Panc1 (cell line): ENCODE measurements at places on chromosomes 16 and 17. TPM values are rescaled to one million over a fixed set of nuclear protein-coding genes. Genes with fewer than 3 reads are reported as not detected.

The KREMEN2 gene
- 10.8 TPM for total RNA-seq

DNA sequence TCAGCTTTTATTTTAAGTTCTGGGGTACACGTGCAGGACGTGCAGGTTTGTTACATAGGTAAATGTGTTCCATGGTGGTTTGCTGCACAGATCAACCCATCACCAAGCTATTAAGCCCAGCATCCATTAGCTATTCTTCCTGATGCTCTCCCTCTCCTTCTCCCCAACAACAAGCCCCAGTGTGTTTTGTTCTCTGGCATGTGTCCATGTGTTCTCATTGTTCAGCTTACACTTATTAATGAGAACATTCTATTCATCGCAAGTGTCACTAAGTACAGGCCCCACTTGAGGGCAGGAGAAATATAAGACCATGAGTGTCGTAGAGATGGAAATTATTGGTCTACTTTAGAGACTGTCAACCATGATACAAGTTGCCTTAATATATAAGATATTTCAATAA lies 615.1 kb downstream of the CDH8 start:
- H3K4me3 ChIP-seq = no peak overlapping the region
- no peak for DNase-seq
- H3K4me1 ChIP-seq = no peaks in the 10 kb centered on the region
- no peak overlapping the region for H3K27ac ChIP-seq

- peaks cover 28% of the 10 kb centered on the region for H3K4me1 ChIP-seq
- DNase-seq = no peak
- no peaks in the 10 kb centered on the region for H3K36me3 ChIP-seq
- no peak overlapping the region for H3K4me3 ChIP-seq
Observed at GRCh38 chr17:44108440-44109311, 14.8 kb downstream of the HDAC5 start.

The GUCY2D gene
- not detected for total RNA-seq

GRCh38 chr17:75490173-75490743 lies 25.1 kb downstream of the CASKIN2 start:
- no peaks in the 10 kb centered on the region for H3K36me3 ChIP-seq
- no peak for DNase-seq
- no peaks in the 10 kb centered on the region for H3K4me1 ChIP-seq
- H3K27ac ChIP-seq = no peak overlapping the region
- H3K4me3 ChIP-seq = no peak overlapping the region

- peaks cover 17% of the 10 kb centered on the region for H3K27me3 ChIP-seq
- H3K36me3 ChIP-seq = no peaks in the 10 kb centered on the region
- H3K27ac ChIP-seq = no peak overlapping the region
- H3K4me1 ChIP-seq = no peaks in the 10 kb centered on the region
- no peak overlapping the region for H3K4me3 ChIP-seq
Observed at GRCh38 chr16:22721511-22722100, 92.4 kb upstream of the HS3ST2 start.

GRCh38 chr16:76213860-76214259 lies 63.3 kb upstream of the CNTNAP4 start:
- no peaks in the 10 kb centered on the region for H3K27me3 ChIP-seq
- no peaks in the 10 kb centered on the region for H3K36me3 ChIP-seq
- DNase-seq = no peak
- H3K4me3 ChIP-seq = no peak overlapping the region

The MMP25 gene
- total RNA-seq = 0.67 TPM

DNA sequence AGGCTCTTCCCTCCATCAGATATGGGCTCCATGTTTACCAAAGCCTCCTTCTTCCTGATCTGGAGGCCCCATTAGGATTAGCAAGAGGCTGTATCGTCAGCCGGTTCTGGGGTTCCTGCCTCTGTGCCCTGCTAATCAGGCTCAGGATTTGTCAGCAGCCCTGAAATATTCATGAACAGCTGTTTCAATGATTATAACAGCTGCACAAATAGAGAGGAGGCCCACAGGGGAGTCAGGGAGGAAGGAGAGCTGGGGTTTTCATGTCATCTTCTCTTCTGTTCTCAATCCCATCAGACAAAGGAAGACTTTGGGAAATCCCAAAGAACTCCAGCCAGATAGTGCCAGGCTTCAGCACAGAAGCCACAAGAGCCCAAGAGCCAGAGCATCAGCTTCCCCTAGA lies 72.3 kb upstream of the MMP2 start:
- DNase-seq = no peak
- H3K4me1 ChIP-seq = no peaks in the 10 kb centered on the region
- no peak overlapping the region for H3K4me3 ChIP-seq
- no peaks in the 10 kb centered on the region for H3K36me3 ChIP-seq

- no peak for DNase-seq
- H3K36me3 ChIP-seq = no peaks in the 10 kb centered on the region
- H3K27ac ChIP-seq = no peak overlapping the region; the same call in 1 of the 2 replicates
- no peaks in the 10 kb centered on the region for H3K27me3 ChIP-seq
Observed at GRCh38 chr16:12096828-12097522, 120.4 kb downstream of the SNX29 start.

GRCh38 chr16:85129876-85130704 lies 17.8 kb upstream of the CIBAR2 start:
- no peaks in the 10 kb centered on the region for H3K27me3 ChIP-seq
- H3K36me3 ChIP-seq = no peaks in the 10 kb centered on the region
- H3K27ac ChIP-seq = no peak overlapping the region
- no peak overlapping the region for H3K4me3 ChIP-seq
- no peak for DNase-seq
- peaks cover 15% of the 10 kb centered on the region for H3K4me1 ChIP-seq

DNA sequence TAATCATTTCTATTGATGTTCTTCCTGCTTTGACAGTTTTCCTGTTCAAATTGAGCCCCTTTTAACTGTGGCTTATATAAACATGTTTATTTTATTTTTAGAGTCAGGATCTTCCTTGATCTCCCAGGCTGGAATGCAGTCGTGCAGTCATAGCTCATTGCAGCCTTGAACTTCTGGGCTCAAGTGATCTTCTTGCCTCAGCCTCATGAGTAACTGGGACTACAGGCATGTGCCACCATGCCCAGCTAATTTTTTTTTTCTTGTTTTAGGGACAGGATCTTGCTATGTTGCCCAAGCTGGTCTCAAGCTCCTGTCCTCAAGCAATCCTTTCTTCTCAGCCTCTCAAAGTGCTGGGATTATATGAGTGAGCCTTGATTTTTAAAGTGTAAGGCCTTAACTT lies 14.7 kb downstream of the PHKB start:
- H3K4me1 ChIP-seq = no peaks in the 10 kb centered on the region
- H3K4me3 ChIP-seq = no peak overlapping the region
- DNase-seq = no peak
- no peaks in the 10 kb centered on the region for H3K36me3 ChIP-seq

DNA sequence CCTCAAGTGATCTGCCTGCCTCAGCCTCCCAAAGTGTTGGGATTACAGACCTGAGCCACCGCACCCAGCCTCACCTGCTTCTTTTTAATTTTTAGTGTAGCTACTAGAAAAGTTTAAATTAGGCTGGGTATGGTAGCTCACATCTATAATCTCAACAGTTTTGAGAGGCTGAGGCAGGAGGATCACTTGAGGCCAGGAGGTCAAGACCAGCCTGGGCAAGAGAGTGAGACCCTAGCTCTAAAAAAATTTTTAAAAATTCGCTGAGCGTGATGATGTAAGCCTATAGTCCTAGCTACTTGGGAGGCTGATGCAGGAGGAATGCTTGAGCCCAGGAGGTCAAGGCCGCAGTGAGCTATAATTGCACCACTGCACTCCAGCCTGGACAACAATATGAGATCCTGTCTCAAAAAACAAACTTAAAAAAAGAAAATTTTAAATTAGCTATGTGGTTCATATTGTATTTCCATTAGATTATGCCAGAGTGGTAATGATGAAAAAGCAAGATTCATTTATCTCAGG lies 34.9 kb downstream of the TXNDC11 start:
- H3K36me3 ChIP-seq = no peaks in the 10 kb centered on the region
- no peak overlapping the region for H3K27ac ChIP-seq
- H3K27me3 ChIP-seq = no peaks in the 10 kb centered on the region
- no peak for DNase-seq
- no peak overlapping the region for H3K4me3 ChIP-seq
- no peaks in the 10 kb centered on the region for H3K4me1 ChIP-seq

The GRIN2C gene
- 0.10 TPM for total RNA-seq

DNA sequence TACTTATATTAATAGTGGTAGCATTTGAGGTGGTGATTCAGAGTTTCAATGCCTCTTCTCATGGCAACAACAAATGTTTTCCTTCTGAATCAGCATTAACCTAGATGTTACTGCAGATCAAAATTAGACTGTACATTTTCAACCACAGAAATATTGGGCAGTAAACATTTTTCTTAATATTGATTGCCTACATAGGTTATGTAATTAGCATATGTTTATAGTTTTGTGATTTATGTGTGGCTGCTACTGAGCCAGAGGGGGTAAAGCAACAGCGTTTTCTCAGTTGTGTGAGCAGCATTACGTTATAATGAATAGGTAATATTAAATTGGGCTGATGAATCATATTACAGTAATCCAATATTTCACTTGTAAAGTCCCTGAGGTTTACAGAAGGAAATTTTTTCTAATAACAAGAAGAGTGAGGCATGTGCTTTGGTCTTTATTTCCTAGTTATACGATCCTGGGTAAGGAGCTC lies 18.8 kb upstream of the BMERB1 start:
- no peak overlapping the region for H3K4me3 ChIP-seq
- no peaks in the 10 kb centered on the region for H3K27me3 ChIP-seq
- no peak overlapping the region for H3K27ac ChIP-seq
- DNase-seq = no peak
- no peaks in the 10 kb centered on the region for H3K36me3 ChIP-seq

GRCh38 chr16:86881118-86881510 lies 302.8 kb downstream of the FOXL1 start:
- H3K4me1 ChIP-seq = no peaks in the 10 kb centered on the region
- no peaks in the 10 kb centered on the region for H3K27me3 ChIP-seq
- H3K4me3 ChIP-seq = no peak overlapping the region
- no peak for DNase-seq

The TMEM231 gene
- total RNA-seq = 9.0 TPM

- H3K36me3 ChIP-seq = no peaks in the 10 kb centered on the region
- H3K4me1 ChIP-seq = no peaks in the 10 kb centered on the region
- H3K4me3 ChIP-seq = no peak overlapping the region
- no peaks in the 10 kb centered on the region for H3K27me3 ChIP-seq
Observed at GRCh38 chr16:51113236-51114125, 37.6 kb downstream of the SALL1 start.

The SLC5A10 gene
- total RNA-seq = not detected

- no peaks in the 10 kb centered on the region for H3K4me1 ChIP-seq
- no peak overlapping the region for H3K27ac ChIP-seq
- no peaks in the 10 kb centered on the region for H3K36me3 ChIP-seq
- H3K27me3 ChIP-seq = no peaks in the 10 kb centered on the region
- no peak overlapping the region for H3K4me3 ChIP-seq
- DNase-seq = no peak
Observed at GRCh38 chr17:27817731-27818130, 17.4 kb upstream of the NOS2 start.

The PERCC1 gene
- total RNA-seq = not detected

- DNase-seq = no peak
- H3K36me3 ChIP-seq = no peaks in the 10 kb centered on the region
- no peaks in the 10 kb centered on the region for H3K4me1 ChIP-seq
- no peak overlapping the region for H3K27ac ChIP-seq
Observed at GRCh38 chr16:68368301-68368888, 57.6 kb downstream of the PRMT7 start.

The TBC1D3K gene
- 1.5 TPM for total RNA-seq

The PRSS22 gene
- total RNA-seq = 23.9 TPM

- DNase-seq = no peak
- no peak overlapping the region for H3K27ac ChIP-seq
- no peaks in the 10 kb centered on the region for H3K4me1 ChIP-seq
Observed at GRCh38 chr16:11456741-11457140, 111.5 kb downstream of the RMI2 start.
